ENCODE measurements at places on chromosomes 11 and 22.

- peak; percentile 30 for DNase-seq
These were observed 4.4 kb downstream of the CAVIN3 start for GRCh38 chr11:6315811-6316425.

- DNase-seq = no peak
These were observed 14.6 kb upstream of the KRTAP5-6 start for GRCh38 chr11:1682225-1682905.

DNA sequence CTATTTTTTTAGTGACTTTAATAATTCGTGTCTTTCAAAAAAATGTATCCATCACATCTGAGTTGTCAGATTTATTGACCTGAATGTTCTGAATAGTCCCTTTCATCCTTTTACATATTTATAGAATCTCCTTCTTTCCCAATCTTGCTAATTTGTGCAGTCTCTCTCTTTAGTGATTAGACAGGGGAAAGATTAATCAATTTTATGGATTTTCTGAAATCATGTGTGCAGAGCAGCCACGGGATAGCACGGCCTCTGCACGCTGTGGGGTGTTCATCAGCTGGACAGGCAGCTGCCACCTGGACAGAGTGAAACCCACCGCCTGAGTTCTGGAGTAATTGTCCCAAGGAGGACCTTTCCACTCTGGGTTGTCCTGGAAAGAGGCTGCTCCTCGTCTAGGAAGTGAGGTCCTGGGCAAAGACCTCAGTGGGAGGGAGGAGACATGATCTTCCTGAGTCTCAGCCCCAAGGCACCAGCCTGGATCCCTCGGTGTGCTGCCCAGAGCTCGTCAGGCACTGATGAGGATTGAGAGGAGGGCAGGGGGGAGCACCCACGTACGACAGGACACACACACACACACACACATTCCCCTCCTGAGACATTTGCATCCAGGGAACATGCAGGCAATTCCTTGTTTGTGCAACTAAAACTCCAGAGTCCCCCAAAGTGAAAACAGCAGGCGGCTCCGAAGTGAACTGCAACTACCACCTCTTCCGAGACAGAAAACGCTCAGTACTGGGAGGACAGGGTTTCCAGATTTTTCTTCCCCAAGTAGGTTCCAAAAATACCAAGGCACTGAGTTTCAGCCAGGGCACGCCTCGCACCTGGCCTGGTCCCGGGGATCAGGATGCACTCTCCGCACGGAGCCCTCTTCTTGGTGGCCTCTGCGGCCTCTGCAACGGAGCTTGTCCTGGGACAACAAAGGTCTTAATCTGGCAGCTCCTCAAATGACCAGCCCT, 22.5 kb upstream of the KRTAP5-6 start:
- no peak for DNase-seq

DNA sequence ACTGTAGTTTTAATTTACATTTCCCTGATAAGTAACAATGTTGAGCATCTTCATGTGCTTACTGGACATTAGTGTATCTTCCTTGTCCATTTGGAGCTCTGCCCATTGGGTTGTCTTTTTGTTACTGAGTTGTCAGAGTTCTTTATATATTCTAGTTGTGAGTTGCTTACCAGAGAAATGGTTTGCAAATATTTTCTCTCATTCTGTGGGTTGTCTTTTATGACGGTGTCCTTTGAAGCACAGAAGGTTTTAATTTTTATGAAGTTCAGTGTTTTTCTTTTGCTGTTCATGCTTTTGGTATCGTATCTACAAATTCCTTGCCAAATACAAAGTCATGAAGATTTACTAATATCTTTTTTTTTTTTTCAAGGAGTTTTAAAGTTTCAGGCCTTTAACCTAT, 42.4 kb downstream of the ZBTB44 start:
- no peak for DNase-seq

DNA sequence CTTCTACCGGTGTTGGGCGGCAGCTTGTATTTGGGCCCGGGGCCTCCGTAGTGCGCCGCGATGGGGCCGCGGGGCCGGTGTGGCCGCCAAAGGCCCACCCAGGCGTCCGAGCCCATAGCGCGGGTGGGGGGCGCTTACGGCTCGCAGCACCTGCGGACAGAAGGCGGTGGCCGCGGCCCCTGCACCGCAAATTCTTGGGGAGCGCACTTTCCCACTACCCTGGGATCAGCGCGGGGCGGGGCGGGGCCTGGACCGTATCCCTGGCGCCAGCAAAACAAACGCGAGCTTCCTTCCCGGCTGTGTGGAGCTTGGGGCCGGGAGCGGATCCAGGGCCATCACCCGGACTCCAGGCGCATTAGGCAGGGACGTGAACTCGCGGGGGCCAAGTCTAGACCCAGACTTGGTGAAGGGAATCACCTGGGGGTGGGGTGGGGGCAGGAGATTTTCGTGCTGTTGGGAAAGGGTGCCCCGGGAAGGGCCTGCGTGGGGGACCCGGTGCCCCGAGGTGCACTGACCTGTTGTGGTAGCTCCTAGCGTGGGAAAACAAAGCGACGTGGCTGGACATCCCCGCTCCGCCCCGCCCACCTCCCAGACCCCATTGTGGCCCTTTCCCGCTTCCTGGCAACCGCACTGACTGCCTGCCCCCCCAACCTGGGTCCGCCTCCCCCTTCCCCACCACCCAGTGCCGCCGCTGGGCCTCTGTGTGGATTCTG, 2.3 kb upstream of the TYMP start:
- DNase-seq = peak; percentile 34

GRCh38 chr11:59766542-59767224, 11.5 kb downstream of the STX3 start:
- DNase-seq = no peak

DNA sequence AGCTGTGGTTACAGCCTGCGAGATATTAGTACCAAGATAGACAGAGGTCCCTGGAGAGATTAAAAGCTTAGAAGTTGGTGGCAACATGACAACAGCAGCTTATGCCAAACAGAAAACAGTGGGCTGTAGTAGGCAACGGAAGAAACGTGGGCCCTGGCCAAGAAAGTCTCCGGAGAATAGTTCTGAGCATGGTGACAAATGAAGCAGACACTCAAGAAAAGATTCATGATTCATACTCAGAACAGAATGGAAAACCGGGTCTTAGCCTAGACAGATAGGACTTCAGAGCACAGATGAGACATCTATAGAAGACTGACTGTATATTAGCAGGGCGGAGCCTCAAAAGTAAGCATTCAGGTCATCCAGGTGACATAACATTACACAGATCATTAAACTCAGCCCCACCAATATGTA, 727.4 kb downstream of the ETS1 start:
- DNase-seq = peak; percentile 11

- no peak for DNase-seq
These were observed 666.1 kb downstream of the CNTN5 start for GRCh38 chr11:99686838-99687237.

GRCh38 chr11:73204711-73205121, 13.4 kb upstream of the P2RY2 start:
- no peak for DNase-seq

DNA sequence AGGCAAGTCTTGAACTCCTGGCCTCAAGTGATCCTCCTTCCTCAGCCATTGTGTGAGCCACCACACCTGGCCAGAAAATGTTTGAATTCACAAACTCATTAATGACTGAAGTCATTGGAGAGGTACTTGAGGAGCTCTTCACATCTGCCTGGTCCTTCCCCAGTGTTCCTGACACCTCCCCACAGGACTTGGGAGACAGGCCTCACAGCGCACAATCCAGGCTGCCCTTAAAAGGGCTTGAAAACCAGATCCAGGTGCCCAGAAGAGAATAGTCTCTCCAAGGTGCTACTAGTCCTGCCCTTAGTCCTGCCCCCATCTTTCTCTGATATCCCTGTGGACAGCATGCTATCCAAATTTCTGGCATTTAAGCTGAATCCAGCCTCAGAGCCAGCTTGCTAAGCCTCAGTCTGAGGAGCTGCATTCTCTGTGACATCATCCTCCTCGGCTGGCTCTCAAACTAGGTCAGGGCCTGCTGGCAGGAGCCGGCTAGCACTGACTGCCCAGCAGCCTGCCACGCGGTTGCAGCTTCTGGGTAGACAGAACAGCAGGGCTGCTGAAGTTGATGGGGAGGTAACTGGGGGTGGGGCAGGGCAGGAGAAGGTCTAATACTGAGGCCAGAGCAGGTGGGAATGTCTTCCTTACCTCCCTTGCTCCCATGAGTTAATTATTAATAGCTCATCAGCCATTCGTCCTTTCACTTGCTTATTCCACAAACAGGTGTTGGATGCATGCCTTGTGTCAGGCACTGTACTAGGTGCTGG, 35.3 kb upstream of the NECTIN1 start:
- peak; percentile 72 for DNase-seq

GRCh38 chr22:36015155-36015810, 13.3 kb downstream of the RBFOX2 start:
- DNase-seq = no peak

DNA sequence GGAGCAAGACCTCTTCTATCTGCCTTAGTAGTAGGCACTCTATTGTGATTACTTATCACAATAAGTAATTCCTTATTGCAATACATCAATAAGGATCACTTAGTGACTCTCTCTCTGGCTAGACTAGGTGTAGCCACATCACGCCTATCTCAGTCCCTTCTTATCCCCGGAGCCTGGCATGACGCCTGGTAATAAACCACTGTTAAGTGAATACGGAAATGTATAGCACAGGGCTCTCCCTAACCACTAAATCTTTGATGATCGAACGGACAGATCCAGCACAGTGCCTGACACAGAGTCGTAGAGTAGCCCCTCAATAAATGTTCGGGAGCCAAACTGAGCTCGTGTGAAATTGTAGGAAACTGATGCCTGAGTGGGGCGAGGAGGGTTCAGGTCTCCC, 143.3 kb downstream of the FBXO7 start:
- no peak for DNase-seq

GRCh38 chr11:125886997-125887372, 483 bp upstream of the HYLS1 start:
- DNase-seq = no peak

DNA sequence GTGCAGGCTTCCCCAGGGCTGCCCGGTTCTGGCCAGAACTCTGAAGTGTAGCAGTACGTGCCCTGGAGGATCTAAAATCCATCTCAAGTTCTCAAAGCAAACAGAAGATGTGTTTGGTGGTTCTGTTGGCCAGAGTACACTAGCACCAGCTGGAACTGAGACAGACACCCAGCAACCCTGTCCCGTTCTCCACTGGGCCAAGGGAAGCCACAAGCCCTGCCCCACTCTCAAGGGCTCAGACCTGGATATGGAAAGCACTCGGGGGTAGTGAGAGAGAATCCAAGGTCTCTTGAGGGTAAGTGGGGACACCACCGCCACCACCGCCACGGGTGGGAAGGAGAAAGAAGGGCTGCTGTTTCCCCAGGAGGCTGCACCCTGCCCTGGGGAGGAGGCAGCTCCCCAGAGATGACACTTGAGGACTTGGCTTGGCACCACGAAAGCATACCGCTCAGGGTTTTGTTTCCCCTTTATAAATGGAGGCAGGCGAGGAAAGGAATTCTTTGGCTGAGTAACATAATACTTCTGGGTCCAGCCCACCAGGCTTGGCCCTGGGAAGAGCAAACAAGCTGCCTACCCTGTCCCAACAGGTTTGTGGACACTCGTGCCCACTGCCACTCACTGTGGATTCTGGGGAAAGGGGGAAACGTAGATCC, 56.1 kb upstream of the POU2AF1 start:
- DNase-seq = no peak

GRCh38 chr11:71255800-71256479, 3.6 kb upstream of the SHANK2 start:
- no peak for DNase-seq

GRCh38 chr11:79219186-79220045, 221.4 kb downstream of the TENM4 start:
- no peak for DNase-seq

GRCh38 chr11:64360448-64360921, 1.5 kb downstream of the RPS6KA4 start:
- DNase-seq = no peak

- DNase-seq = no peak
These were observed 15.7 kb upstream of the ANO5 start for GRCh38 chr11:22177186-22177585.

DNA sequence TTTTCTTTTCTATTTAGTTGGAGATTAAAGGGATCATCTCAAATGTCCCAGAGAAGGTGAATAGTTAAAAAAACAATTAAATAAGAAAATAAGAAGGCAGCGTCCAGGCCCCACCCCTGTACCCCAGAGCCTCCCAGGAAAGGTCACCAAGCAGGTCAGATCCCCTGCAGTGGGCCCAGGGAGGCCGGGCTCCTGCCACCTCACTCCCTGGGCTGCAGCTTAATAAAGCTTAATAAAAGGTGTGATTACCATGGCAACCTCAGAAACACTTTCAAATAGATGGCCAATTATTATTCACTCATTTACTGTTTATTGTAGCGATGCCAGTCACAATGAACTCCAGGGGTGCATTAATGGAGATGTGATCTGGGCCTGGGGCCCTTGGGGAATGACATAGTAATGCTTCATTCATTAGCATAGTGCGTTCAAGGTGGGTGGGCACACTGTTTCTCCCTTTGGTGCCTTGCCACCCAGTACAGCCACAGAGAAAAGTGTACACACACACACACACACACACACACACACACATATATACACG, 386.2 kb downstream of the CADM1 start:
- DNase-seq = no peak

DNA sequence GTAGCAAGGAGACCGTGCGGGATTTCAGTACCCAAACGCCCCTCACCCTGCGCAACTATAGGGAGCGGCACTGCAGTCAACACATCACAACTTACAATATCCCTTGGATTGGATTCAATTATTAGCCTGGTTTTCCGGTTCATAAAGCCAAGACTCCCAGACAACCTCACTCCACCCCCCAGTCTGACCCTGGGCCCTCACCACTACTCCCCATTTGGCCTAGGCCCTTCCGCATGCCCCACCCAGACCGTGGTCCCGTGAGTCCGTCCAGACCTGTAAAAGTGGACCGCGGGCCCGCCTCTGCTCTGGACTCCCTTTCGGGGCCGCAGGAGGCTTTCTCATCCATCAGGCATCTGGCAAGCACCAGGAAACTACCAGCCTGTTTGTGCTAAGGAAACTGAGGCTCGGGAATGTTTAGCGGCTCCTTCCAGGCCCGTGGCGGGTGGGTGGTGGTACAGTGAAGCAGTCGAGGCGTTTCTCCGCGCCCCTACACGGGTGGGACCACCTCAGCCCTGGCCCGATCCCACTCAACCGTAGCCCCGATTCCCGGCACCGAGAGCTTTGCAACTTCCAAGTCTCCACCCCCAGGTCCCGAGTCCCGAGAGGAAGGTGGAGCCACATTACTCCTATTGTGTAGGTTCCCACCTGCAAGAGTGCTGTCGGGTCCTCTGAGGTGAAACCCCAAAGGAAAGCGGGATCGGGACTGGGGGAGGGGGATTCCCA, 679 bp upstream of the DPP3 start:
- DNase-seq = peak; percentile 28

DNA sequence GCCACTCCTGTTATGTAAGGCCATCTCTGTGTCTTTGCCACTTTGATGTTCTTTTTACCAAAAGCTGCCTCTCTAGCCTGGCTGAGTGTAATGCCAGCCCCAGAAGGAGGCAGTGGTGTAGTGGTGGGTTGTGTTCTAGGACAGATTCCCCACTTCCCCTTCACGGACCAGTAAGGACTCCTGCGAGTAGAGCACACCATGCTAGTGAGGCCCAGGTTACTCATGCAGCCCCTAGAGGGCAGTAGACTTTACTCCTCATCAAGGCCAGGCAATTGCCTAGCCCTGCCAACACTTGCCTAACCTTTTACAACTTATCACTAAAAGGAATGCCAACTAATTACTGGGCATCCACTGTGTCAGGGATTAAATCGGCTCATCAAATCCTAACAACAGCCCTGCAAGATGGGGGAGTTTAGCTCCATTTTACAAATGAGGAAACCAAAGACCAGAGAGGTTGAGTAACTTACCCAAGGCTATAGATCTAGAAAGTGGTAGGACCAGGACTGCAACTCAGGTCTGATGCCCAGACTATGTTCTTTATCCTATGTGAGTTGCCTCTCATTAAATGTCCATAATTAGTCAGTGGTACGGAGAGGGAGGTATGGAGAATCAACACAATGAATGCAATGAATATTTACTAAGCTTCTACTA, 75.3 kb downstream of the APIP start:
- no peak for DNase-seq

Data from astrocyte (in vitro differentiated cells and primary cell).